ENCODE measurements at places on chromosomes 3 and 15.

GRCh38 chr3:99638167-99638948 is at the start of gene COL8A1:
Gene COL8A1, plus strand, starts transcription at chr3:99638594. Its CDS starts 152,089 bp downstream, at chr3:99790683.
- no peak for DNase-seq

- no peak for DNase-seq
These were observed 242.9 kb upstream of the ROPN1 start for GRCh38 chr3:124234852-124235252.

DNA sequence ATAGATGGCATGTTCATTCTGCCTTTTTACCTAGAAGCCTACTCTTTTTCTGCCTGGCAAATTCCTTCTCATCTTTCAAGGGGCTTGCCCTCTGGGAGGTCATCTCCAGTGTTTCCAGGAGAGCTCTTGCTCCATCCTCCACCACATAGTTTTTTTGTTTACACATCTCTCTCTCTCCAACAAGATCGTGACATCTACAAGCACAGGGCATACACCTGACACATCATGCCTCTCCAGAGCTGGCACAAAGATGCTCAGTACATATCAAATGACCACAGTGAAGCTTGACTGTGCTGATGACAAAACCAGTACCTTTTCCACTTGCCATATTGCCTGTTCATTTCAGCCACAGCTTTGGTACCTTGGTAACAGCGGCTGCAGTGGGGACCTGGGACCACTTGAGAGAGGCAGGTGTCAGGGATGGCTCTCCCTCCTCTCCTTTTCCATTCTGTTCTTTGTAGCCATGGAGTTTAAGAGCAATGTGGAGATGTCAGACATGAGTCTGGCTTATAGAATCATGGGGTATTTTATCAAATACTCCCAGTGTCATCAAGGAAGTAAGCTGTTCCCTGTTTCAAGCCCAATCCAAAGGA is 15.4 kb downstream of the ALPK3 start:
- no peak for DNase-seq

- DNase-seq, result no peak
These were observed 33.2 kb downstream of the ROPN1B start for GRCh38 chr3:126002189-126002588.

DNA sequence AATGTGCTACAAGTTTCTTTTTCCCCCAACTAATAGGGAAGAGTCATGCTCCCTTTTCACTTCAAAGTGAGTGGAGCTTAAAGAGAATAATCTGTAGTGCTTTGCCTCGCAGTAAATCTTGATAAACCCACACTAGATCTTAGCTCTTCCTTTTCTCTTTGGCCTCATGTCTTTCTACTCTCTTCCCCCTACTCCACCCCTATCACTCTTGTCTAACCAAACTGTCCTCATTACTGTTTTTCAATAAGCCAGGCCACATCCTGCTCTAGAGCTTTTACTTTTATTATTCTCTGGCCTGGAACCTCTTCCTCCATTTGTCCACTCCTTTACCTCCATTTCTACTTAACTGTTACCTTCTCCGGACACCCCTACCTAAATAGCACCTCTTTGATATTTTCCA is 291.0 kb upstream of the SATB1 start:
- no peak for DNase-seq
